Epithelial cell of esophagus (primary cell): ENCODE measurements at places on chromosomes 7 and 10.

DNA sequence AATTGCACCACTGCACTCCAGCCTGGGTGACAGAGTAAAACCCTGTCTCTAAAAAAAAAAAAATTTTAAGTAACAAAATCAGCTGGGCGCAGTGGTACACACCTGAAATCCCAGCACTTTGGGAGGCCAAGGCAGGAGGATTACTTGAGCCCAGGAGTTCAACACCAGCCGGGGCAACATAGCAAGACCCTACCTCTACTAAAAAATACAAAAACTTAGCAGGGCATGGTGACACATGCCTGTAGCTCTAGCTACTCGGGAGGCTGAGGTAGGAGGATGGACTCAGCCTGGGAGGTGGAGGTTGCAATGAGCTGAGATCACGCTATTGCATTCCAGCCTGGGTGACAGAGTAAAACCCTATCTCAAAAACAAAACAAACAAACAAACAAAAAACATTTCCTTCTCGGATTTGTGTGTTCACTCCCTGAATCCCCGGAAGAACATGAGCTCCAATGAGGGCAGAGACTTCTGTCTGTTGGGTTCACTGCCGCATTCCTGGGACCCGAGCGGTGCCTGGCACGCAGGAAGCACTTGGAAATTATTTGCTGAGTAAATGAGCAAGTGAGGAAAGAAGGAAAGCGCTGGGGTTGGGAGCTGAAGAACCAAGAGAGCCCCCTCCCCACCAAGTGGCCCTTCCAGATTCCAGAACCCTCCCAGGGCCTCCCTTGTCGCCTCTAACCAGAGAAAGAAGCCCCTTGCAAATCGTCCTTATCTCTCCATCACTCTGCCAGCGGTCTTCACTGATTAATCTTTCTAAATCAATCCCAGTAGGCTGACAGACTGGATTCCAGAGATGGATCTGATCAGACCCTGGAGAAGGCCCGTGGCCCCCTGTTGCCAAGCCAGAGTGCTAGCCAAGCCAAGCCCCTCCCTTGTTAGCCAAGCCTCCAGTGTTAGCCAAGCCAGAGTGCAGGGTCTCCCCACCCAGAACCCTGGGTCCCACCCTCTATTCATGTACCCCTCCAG, 6.2 kb downstream of the TNRC18 start:
- no peak for DNase-seq

DNA sequence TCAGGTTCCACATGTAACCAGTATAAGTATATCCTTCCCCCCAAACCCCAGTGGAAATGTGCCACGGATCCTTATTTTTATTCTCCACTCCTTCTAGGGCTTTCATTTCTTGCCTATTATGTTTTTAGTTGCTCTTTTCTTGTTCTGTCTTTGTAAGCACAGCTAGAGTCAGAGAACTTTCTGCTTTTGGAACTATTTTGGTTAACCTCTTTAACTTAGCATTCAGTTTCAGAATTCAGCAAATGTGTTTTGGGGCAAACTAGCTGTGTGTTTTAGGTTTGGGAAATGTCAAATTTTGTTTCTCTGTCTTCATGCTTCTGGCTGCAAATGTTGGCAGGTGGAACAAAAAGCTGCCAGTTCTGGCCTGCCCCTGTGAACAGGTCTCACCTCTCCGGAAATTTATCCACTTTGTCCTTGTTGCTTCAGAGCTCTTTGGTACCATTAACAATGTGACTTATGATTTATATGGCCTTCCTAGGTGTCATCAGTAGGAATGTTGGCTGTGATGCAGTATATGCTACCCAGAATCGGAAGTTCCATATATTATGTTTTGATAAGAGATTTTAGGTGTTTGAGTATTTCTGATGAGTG, 156.1 kb downstream of the ADK start:
- DNase-seq = peak; percentile 42

GRCh38 chr10:283916-284356, 148.7 kb downstream of the ZMYND11 start:
- DNase-seq = no peak

DNA sequence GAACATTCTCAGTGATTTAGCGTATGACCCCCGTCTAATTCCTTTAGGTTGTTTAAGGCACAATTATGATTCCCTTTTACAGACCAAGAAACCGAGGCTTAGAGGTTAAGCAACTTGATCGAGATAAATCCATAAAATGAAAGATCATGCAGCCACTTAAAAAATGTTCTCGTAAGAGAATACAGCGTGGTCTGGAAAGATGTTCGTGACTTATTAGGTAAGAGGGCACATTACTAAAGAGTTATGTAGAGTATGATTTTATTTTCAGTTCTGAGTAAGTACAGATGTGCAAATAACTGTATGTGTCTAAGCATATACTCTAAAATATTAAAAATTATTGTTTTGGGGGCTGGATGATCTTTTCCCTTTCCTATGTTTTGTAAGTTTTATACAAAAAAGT, 575.1 kb downstream of the PARD3 start:
- DNase-seq = no peak

- no peak for DNase-seq
These were observed 224.9 kb upstream of the NFE2L3 start for GRCh38 chr7:25926891-25927625.

DNA sequence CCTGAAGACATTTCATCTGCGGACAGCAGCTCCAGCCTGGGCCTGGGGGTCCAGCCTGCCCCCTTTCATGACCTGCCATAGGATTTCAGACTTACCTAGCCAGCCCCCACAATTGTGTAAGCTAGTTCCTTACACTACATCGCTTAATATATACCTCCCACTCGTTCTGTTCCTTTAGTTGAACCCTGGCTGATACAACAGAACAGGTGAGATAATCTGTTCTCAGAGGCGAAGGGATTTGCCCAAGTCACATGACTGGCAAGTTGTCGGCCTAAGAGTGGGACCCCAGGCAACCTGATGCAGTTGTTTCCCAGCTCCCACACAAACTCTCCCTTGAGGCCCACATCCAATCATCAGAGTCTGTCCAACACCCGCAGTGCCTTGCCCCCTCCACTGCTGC, 168.2 kb downstream of the SH3PXD2A start:
- no peak for DNase-seq

GRCh38 chr10:106777841-106778240, 386.7 kb downstream of the SORCS1 start:
- no peak for DNase-seq

GRCh38 chr10:3173171-3173878, 743 bp upstream of the PITRM1 start:
- DNase-seq = peak; percentile 98

GRCh38 chr7:40463446-40463845, 328.6 kb downstream of the SUGCT start:
- no peak for DNase-seq

DNA sequence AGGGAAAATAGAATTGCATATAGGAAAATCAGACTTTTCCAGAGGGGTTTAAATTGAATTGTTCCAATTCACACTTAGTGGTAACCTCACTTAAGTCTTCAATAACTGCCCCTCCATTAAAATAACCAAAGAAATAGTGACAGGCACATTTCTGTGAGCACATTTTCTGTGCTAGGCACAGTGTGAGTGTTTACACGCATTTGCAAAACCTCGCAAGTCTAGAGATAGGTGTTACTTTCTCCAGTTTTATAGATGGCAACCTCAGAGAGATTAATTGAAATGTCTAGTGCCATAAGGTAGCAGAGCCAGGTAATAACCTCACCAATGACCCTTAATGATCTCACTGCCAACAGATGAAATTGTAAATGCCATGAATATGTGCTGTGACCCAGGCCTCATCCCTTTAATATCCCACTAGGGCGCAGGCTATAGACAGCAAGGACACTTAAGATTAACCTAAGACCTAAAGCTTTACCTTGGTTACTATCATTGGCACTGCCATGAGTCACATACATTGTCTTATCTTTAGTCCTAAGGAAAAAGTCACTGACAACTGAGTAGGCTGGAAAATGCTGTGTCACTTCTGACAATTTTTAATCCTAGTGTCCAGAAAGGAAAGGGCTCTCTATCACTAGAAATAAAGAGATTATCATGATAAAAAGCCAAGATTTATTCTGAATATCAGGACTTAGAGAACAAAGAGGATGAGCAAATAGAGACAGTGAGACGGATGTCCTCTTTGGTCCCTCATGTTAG, 187.8 kb downstream of the PPP1R17 start:
- DNase-seq = no peak

DNA sequence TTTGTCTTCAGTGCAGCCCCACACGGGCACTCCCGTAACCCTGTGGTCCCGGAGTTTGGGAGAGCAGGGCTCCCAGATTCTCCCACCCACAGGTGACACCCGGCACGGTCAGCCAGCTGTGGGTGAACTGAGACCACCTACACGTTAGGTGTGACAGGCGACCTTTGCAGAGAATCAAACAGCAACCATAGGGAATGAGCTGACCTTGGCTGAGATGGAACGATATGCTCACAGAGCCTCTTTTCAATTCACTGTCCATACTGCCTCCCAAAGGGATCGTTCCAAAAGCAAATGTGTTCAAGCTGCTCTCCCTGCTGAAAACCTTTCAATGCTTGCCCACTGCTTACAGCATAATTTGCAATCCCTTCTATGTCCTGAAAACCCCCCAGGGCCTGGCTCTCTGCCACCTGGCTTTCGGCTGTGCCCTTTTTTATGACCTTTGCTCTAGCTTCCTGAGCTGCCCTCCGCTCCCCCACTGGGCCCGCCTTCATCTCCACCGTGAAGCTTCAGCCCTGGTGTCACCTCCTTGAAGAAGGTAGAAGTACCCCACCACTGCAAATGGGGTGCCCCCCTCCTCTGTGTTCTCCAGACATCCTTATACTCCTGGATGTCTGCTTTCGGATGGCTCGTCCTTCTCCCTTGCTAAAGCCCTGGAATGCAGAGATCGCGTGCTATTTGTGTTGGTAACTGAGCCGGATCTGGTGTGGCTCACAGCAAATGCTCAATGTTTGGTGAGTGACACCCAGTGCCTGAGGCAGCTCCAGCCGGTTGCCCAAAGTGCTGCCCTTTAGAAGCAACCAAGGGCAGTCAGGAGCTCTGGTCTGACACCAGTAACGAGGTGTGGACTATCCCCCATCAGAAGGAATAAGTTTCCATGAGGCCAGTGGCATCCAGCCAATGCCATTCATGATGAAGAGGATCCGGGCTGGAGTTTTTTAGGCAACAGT, 90.4 kb downstream of the KIAA1549 start:
- DNase-seq = peak; percentile 30

- no peak for DNase-seq
These were observed 84.7 kb upstream of the GPR141 start for GRCh38 chr7:37598824-37599223.

GRCh38 chr7:1733206-1733907, 63.3 kb downstream of the ELFN1 start:
- no peak for DNase-seq

DNA sequence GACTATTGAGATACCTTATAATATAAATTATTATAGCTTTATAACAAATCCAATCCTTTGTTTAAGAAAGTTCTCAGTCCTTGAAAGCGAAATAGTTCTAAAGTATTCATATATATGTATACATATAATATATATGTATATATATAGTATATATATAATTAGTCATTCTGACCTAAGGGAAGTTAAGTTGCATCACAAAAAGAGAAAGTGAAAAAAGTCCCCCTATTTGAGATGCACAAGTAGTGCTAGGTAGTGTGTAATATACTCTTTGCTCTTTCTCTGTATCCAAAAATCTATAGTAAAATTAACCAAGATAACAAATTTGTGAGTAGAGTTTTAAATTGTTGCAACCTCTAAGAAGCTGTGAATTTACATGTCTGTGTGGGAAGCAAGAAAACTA, 13.3 kb upstream of the IFIT1B start:
- no peak for DNase-seq

DNA sequence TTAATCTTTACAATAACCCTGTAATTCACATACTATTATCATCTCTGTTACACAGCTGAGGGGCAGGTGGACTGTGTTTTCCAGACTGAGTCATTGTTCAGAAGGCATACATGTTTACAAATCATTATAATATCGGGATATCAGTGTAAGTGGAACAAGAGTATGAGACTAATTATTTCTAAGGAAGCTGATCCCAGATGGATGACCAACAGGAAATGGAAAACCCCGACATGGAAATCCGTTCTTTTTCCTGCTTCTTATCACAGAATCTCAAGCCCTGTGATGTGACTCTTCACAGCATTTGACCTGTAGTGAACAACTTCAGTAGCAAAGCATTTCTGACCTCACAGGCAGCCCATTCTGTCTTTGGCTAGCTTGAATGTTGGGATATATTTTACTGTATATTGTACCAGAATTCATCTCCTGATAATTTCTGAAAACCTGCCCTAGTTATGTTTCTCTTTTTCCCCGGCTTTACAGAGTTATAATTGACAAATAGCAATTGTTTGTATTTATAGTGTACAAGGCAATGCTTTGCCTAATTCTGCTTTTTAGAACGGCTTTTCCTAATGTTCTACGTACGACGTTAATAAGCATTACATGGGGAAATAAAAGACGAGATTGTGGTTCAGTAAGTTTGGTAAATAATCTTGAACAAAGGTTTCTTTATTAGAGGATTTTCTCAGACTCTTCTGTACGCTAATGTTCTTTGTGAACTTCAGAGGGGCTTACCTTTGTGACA, 78.6 kb upstream of the SYPL1 start:
- DNase-seq = no peak

GRCh38 chr10:10977978-10978377, 39.7 kb upstream of the CELF2 start:
- DNase-seq = peak; percentile 18

DNA sequence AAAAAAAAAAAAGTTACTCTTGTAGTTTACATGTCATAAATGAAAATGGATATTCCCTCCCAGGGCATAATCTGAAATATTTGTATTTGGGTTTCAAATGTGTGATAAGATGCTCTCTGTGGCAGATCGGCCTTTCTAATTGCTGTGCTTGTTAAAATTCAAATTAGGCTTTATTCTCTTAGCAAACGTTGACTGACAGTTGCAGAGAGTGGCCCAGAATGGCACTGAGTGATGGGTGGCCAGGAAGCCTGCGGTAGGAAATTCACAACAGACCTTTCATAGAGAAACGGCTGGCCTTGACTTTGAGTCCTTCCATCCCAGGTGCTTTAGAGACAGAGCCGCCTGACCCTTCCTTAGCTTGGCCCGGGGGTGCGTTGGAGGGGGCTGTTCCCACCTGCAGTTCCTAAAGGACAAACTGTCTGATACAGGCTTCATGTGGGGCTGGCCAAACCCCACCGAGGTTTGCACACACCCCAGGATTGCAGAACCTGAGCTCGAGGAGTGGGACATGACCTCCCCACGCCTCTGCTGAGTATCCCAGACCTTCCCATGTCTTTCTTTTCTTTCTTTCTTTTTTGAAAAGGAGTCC, 152.7 kb downstream of the CUX1 start:
- DNase-seq = no peak

DNA sequence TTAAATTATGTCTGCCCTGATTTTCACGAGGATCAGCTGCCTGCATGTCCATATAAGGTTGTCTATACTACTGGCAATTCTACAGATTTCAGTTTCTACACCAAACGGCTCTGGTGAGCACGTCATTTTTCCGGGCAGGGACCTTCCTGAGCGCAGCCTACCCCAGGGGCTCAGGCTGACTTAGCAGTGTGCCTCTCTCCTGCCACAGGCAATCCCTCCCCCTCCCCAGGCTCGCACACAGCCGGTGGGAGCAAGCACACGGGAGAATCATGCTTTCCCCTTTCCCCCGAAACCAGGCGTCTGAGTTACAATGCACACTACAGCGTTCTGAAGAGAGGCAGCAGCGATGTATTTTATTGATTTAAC, 1.7 kb downstream of the KLF6 start:
- DNase-seq = peak; percentile 44

GRCh38 chr7:122902751-122903495, 16.7 kb upstream of the CADPS2 start:
- DNase-seq = no peak
